ENCODE measurements at places on chromosomes 3 and 15.
A peak's percentile ranks its signal among the peaks of the same experiment; 100 is the strongest.

- DNase-seq: no peak
These were observed 112.8 kb downstream of the CHDH start for GRCh38 chr3:53733446-53733845.

DNA sequence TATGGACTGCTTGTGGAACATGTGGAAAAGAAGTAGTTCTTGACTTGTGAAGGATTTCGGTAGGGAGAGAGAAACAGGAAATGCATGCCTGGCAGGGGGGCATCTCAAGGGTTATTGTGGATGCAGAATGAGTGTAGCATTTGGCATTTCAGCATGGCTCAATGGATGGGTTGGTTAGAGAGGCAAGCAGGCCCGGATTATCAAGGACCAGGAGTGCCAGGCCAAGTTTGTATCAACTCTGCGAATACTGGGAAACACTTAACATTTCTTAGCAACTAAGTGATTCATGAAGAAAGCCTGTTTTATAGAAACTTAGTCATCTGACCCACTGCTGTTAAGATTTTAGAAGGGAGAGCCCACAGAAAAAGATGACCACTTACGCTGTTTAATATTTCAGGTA is 33.6 kb downstream of the KIF15 start:
- DNase-seq: no peak

- no peak for DNase-seq
These were observed 12.5 kb downstream of the LIPH start for GRCh38 chr3:185539934-185540333.

GRCh38 chr15:71443538-71443937 is 328.3 kb downstream of the THSD4 start:
- peak; percentile 42 for DNase-seq

- no peak for DNase-seq
These were observed 80.3 kb downstream of the HMG20A start for GRCh38 chr15:77500989-77501388.

DNA sequence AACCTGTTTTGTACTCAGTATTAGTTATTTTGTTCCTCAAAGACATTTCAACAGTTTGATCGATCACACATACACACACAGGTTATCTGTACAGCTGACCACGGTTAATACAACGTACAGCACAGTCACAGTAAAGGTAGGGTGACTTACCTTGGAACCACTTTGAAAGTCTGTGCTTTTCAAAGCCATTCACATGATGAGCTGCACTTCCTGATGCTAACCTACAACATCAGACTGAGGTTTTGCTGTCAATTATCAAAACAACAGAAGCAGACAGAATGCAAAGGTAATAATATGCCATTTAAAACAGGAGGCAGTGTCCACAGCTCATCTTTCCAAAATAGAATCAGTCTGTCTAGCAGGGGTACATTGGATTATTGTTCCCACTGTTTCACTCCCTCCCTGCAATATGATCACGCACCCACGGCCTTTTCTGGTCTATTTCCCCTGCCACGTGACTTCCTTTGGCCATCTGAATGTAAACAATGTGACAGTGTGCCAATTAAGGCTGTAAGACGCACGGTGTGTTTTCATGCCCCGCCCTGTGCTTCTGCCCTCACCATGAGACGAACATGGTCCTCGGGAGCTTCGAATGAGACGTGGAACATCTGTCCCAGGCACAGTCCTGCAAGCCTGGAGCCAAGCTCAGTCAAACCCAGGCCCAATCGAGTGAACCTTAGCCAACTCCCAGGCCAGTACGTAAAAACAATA is 102.4 kb downstream of the FMN1 start:
- peak; percentile 15 for DNase-seq

- no peak for DNase-seq
These were observed 916 bp downstream of the IDH3A start for GRCh38 chr15:78149805-78150751.

GRCh38 chr15:94395640-94396039 is 164.3 kb downstream of the MCTP2 start:
- no peak for DNase-seq

DNA sequence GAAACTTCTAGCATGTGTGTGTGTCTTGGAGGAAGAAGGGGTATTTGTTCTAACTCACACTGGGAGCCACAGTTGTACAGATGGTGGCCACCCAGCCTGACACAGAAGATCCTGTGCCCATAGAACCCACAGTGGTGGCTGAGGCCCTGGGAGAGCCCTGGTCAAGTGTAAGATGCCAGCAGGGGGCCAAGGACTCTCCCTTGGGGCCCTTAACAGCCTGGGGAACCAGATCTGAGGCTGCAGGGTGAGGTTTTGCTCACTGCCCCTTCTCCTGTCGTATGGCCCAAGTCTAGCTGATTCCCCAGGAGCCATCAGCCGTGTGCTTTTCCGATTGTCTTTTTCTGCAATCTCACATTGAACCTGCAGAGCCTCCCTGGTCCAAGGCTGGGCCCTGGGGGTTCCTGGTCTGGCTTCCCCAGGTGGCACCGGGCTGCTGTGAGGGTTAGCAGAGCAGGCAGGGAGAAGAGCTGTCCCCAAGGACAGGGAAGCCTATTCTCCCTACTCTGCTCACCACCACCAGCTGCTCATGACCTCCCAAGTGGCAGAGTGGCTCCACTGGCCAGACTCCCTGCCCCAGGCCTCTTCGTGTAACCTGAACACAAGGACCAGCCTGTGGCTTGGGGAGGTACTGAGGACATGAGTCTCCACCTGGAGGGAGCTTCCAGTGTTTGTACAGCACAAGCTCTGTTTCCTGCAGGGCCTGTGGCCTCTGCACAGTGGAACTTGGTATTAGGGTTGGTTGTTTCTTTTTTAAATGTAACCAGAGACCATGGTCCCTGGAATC is 51.9 kb downstream of the CA12 start:
- DNase-seq: no peak

- DNase-seq: no peak
These were observed 26.2 kb upstream of the IL16 start for GRCh38 chr15:81170511-81170910.

DNA sequence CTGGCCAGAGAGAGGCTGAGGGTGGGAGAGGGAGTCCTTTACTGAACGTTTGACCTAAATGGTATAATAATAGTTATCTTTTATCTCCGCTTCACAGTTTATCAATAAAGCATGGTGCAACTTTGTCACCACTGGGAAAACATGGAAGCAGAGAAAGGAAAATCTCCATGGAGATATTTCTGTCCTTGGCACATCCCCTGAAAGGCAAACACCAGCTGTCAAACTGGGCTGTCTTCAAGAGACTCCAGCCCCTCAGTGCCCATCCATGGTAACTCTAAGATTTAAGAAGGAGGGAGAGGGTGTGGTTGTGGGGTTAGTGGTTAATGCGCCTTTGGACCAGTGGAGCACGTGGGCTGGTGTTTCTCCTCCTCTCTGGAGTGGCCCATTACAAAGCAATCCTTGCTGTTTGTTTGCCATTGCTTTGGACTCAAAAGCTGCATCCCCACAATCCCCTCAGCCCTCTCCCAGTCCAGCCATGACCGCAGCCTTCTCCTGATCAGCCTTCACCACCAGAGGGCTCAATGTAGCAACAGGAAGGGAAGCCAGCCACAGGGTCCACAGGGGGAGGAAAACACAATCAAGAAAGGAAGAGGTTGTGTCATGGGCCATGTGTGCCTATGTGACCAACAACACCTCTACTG is 38.2 kb upstream of the FAM174B start:
- peak; percentile 39 for DNase-seq

DNA sequence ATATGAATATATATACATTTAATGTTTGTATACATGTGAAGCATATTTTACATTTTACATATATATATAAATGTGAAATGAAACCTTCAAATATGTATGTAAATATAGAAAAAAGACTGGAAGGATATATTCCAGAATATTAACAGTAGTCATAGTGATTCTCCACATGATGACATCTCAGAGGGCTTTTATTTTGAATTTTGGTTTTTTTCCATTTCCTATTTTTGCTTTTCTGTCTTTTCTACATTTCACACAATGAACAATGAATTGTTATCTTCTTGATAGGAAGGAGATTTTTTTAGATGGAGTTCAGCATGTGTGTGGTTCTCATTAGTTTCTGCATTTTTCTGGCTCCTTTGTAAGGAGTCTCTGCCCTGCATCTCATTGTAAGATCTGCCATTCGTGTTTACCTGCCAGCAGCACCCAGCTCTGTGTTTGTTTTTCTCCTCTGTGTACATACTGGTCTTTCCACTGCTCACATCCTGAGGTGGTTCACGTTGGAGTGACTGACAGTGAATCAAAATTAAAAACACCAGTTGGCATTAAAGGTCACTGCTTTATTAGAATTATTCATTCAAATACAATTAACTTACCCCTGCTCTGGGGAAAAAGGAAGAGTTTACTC is 425.3 kb upstream of the MDFIC2 start:
- no peak for DNase-seq

DNA sequence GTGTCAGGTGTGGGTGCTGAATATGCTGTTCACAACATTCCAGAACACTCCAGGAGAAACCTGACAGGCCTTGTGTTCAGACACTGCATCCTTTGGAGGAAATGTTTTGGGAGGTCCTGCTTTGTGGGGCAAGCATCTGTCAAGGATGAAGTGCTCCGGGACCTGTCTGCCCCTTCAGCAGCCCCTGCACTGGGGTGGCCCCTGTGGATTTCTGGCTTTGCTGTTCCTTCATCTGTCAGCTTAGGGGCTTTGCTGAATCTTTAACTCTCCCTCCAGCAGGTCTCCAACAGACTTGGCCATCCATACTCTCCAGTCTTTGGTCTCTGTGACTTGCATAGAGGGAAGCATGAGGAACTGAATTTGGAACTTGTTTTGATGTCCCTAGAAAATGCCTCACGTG is 3.1 kb downstream of the PRR23E start:
- DNase-seq: no peak

DNA sequence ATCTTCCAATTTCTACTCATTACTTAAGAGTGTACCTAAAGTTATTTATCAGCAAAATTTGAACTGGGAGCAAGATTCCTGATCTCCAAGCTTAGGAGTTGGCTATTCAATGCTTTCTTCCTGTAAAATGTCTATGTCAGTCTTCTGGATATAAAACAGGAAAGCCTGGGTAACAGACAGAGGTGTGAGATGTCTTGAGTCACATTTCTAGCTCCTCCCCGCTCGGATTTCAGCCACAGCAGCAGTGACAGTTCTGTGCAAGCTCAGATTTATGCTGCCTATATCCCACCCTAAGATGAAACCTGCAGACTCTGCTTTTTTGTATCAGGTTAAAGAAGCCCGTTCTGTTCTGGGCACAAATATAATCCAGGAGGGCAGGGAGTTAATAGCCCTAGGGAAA is 2.1 kb upstream of the ARMC8 start:
- no peak for DNase-seq

- no peak for DNase-seq
These were observed 726.0 kb upstream of the ZNF385D start for GRCh38 chr3:22476976-22477375.

DNA sequence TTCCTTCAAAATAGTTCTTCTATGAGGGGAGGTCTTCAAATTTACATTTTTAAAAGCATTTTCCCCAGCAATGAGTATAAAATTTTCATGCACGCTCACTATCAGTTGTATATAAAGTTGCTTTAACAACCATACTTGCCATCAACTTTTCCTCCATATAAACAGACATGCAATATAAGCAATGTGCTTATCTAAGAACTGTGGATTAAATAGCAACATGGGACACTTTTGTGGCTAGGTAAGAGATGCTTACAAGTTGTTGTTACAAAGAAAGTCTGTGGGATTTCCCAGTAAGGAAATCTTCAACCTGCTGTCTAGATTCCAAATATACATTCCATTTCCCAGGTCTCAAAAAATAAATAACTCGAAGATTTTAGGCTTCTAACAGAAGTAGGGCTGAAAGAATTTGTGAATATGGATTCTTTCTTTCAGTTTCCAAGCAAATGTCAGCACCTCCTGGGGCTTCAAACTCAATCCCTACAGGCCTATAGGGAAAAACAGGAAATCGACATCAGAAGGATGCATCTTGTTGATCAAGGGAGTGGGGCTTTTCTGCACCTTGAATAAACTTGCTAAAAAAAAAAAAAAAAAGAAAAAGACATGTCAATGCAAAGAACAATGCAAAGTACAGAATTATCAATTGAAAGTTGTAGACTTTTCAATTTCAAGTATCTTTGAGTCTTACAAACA is 16.1 kb downstream of the TNIK start:
- DNase-seq: no peak

DNA sequence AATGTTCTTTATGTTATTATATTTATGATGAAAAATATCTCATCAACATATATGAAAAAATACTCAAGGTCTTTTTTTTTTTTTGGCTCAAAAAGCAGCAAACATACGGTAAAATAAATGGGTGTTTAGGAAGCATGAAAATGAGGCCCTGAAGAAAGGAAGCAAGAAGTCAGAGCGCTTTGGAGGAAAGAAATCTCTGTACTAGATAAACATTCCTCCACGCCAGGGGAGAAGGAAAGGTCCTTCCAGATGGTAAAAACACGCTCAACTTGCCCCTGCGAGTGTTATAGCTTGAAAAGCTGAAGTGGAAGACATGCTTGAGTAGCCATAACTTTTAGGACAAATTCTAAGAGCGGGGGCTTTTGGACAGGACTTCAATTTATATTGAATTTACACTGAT is 52.9 kb downstream of the FEM1B start:
- no peak for DNase-seq

Data from retina (tissue), 1 donor.